RPMI7951 (cell line): ENCODE measurements at places on chromosomes 5 and 9. TPM values are rescaled to one million over a fixed set of nuclear protein-coding genes. Genes with fewer than 3 reads are reported as not detected.
A peak's percentile ranks its signal among the peaks of the same experiment; 100 is the strongest.

The ARL14EPL gene
- total RNA-seq = 0.20 TPM in 1 of 2 replicates, not detected in the other

The LCN2 gene
- not detected in 2 replicates for total RNA-seq

The PAEP gene
- total RNA-seq = 0.39 TPM in 1 of 2 replicates, not detected in the other

The LVRN gene
- total RNA-seq = 0.20 and 0.60 TPM in 2 replicates

The SIL1 gene
- total RNA-seq = 21.4 and 24.9 TPM in 2 replicates

The LCP2 gene
- 0.59 and 2.5 TPM in 2 replicates for total RNA-seq

The CDC26 gene
- 42.1 and 57.9 TPM in 2 replicates for total RNA-seq

The ADAMTS16 gene
- total RNA-seq = 3.4 and 4.2 TPM in 2 replicates

The BHMT gene
- not detected in 2 replicates for total RNA-seq

The PRR16 gene
- total RNA-seq = 0.78 and 1.3 TPM in 2 replicates

The MEIKIN gene
- total RNA-seq = not detected in 2 replicates

DNA sequence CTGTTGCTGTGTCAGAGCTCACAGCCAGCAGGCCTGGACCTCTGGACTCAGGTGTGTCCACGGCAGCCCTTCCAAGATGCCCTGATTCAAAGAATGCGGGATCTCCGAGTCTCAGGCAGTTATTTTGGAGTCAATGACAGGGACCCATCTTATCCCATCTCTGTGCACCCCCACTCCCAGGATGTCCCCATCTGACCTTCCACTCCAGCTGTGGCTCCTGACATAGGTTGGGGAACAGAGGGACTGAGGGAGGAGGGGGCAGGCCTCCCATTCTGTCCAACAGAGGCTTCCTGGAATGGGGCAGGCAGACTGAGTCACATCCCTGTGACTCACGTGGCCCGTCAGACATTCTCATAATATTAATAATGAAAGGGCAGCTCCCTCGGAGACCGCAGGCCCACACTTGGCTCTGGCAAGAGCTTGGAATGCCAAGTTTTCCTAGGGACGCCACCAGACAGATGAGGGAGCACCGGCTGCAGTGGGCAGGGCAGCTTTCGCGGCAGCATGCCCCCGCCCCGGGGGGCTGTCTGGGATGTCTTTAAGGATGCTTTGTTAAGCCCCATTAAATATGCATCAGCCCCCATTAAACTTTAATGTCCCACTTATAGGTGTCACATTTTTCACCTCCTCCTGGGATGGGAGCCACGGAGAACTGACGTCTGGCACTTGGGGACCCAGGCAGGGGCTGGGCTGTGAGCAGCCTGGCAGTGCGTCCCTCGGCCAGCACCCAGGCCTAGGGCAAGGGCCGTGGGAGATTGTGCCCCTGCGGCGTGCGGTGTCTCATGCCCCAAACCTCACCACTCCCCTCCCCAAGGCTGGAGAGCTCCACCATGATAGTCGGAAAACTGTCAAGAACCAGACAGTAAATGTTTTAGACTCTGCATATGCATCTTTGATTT, 23.6 kb upstream of the FIBCD1 start:
- DNase-seq = peak; percentile 94

DNA sequence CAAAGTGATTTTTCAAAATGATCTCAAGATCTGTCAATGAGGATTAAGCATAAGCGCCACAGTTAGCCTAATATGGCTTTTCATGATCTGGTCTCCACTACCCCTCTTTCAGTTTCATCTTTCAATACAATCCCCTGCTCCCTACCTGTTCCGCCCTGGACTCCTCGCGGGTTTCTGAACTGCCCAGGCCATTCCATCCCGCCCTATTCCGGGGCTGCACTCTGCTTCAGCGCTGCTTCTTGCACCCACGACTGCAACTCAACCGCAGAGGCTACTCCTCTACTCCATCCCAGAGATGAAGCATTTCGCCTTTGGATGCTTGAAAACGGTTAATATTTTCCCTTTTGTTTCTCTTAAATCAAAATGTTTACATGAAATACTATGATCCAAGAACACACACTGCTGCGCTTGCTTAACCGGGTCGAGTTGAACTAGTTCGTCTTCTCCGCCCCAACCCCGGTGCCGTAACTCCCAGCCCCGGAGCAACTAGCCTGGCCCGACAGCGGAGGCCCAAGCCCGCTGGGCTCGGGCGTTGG, 716 bp upstream of the OTULIN start:
- peak; percentile 23 for DNase-seq

DNA sequence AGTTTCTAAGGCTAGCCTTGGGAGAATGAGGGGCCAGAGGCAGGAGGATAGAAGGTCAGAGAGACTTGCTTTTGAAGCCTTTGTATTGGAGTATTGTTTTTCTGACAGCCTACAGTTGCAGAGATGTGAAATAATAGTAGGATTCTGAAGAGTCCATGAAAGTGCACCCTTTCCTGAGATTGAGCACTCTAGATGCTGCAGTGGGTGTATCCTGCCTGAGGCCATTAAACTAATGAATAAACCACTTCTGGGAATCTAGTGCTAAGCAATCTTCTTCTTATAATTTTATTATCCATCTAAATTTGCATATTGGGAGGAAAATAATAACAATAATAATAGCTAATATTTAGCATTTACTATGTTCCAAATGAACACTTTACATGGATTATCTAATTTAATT, 19.3 kb upstream of the NNT start:
- DNase-seq = no peak

GRCh38 chr5:180290568-180291233, 1.2 kb downstream of the MAPK9 start:
- no peak for DNase-seq

DNA sequence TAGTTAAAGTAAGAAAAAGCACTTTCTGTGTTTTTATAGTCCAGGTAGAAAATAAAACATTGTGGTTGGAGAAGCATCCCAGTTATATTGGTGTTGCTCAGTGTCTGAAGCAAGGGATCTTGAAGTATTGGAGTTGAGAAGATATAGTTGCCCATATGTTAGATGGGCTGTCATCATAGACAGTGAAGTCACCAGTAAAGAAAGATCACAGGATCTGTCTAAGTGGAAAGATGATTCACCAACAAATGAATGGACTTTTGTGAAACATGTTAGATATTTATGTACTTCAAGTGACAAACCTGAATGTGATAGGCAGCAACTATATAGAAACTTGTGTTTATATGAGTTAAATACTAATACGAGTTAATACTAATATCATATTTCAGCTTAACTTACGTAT, 11.7 kb downstream of the OGN start:
- DNase-seq = no peak

DNA sequence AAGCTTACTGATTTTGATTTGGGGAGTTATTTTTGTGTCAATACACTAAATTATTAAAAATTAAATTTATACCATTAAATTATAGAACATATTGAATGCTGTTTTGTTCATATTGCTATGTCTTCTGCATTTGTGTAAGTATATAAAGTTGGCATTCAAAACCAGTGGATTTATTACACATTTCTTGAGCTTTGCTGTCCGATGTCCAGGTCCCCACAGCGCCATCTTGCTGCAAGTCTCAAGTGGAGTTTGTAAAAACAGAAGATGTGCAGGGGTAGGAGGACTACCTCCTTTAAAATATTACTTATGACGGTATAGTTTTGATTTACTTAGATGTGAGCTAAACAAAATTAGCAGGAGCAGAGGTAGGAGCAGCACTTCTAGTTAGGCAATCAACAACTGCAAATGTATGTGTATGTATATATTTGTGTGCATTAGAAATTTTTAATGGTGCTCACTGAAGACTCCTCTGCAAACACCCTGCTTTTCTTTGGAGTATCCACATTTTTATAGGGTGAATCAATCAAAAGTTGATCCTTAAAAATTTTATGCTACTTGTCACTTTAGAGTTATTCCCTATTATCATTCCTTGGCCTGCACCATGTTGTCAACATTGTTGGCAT, 37.4 kb downstream of the CPEB4 start:
- DNase-seq = peak; percentile 52

- peak; percentile 29 for DNase-seq
These were observed 13.9 kb downstream of the PRRC2B start for GRCh38 chr9:131407717-131408195.

DNA sequence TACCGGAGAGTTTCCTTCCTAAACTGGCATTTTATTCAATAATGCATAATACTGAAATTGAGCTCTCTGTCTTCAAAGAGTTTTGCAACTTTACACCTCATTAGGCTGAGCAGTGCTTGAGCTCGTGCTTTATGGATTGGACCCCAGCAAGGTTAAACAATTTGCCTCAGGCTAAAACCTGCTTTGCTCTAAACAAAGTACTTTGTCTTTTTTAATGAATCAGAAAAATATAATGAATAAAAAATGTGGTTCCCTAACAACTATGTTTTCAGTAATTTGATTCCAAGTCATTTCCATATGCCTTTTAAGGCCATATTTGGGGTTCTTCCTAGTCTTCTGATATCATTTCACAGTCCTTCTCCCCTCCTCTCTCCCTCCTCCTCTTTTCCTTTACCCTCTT, 20.0 kb downstream of the ZNF366 start:
- peak; percentile 39 for DNase-seq

- DNase-seq = no peak
These were observed 17.3 kb downstream of the TCF7 start for GRCh38 chr5:134131578-134132350.

DNA sequence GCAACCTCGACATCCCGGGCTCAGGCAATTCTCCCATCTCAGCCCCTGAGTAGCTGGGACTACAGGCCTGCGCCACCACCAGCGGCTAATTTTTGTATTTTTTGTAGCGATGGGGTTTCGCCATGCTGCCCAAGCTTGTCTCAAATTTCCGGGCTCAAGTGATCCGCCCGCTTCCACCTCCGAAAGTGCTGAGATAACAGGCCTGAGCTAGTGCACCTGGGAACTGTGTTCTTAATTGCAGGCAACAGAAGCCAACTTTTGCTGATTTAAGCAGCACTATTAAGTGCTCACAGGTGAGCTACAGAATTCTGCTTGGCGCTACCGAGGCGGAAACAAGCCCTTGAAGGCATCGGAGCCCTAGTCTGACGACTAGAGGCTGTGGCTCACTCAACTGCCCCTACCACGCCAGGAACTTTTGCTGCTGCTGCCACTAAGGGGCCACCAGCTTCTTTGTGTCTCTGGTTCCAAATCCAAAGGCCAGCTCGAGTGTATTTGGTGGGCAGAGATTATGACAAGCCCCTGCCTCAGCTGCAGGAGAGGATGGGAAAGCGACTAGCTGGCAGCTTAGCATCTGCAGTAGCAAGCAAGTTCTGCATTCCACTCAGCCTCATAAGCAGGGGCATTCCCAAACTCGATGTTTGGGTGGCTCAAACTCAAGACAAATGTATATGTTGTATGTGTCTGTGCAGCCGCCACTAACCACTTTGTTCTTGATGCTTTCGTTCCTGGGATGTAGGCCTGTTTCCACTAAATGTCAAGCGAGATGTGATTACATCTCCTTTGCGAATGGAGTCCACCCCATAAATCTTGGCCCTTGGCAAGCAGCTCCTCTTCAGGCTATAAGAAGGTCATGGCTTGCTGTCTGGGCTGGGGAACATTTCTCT, 10.6 kb upstream of the HMCN2 start:
- no peak for DNase-seq

GRCh38 chr9:89020754-89021153, 29.5 kb downstream of the S1PR3 start:
- DNase-seq = no peak

DNA sequence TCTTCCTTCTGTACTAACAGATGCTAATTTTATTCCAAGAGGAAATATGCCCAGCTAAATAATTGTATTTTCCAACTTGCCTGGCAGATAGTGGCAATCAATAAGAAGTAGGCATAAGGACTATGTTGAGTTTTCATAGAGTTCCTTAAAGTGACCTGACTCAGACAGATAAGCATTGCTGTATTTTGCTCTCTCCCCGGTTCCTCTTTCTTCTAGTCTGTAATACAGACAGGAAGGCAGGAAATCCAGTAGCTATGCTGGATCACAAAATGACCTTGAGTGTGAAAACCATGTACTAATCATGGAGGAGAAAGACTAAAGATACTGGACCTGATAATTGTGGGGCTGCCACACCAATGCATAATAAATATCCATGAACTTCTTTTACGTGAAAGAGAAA, 701.7 kb downstream of the CETN3 start:
- no peak for DNase-seq

- no peak for DNase-seq
These were observed 10.8 kb downstream of the SPAAR start for GRCh38 chr9:35920051-35920620.

DNA sequence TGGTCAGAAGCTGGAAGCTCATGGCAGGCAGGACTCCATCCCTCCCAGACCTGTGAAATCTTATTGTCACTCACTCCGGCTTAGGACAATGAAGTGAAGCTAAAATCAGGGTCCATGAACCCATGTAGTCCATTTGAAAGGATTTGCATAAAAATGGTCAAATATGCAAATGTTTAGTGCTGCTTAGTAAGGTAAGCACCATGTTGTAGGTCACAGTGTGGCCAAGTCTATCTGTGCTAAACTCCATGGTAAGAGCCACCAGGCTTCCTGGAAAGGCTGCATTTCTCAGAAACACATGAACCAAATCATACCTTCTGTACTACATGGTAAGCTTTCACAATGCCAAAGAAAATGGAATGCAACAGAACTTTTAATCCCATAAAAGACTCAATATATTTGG, 5.7 kb downstream of the ALG2 start:
- no peak for DNase-seq

GRCh38 chr9:89738137-89738932, 133.5 kb downstream of the GADD45G start:
- DNase-seq = no peak

DNA sequence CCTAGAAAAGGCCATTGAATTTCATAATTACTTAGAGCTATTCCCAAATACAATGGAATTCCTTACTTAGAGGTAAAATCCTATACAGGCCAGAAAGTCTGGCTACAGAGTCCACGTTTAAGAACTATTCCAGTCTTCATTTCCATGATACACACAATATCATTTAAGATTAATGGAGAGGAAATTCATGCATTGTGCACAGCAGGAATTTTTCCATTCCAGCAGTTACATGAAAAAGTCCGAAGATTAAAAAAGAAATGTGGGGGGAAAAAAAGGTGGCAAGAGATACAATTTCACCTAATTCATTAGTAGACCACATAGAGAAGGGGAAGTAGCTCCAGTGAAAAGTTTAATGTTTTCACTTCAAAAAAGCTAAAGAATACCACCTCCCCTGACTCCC, 63.1 kb downstream of the CHD1 start:
- no peak for DNase-seq

- DNase-seq = peak; percentile 42
These were observed 360.2 kb downstream of the DEPDC1B start for GRCh38 chr5:60339691-60340201.

- DNase-seq = no peak
These were observed 20.1 kb upstream of the AKNA start for GRCh38 chr9:114407889-114408288.

GRCh38 chr9:131585375-131585774, 40.1 kb downstream of the PRRT1B start:
- DNase-seq = peak; percentile 18

DNA sequence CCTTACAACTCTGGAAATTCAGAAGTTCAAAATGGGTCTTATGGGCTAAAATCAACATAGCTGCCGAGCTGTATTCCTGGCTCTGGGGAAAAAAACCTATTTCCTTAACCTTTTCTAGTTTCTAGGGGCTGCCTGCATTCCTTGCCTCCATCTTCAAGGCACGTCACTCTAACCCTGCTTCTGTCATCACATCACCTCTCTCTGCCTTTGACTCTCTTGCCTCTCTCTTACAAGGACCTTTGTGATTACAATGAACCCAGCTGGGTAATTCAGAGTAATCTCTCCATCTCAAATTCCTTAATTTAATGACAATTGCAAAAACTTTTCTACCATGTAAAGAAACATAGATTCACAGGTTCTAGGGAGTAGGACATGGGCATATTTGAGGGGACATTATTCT, 103.1 kb upstream of the SMC2 start:
- DNase-seq = no peak

GRCh38 chr9:84959339-84959738, 289.8 kb downstream of the NTRK2 start:
- DNase-seq = no peak
